ENCODE measurements at places on chromosomes 7 and 10. TPM values are rescaled to one million over a fixed set of nuclear protein-coding genes. Genes with fewer than 3 reads are reported as not detected.
A peak's percentile ranks its signal among the peaks of the same experiment; 100 is the strongest.

GRCh38 chr7:140902303-140902953 is 22.3 kb downstream of the BRAF start:
- H3K4me3 ChIP-seq: no peak overlapping the region
- H3K27me3 ChIP-seq: no peaks in the 10 kb centered on the region
- H3K27ac ChIP-seq: peak overlapping the region; percentile 42
- H3K36me3 ChIP-seq: no peaks in the 10 kb centered on the region
- no peak for DNase-seq

DNA sequence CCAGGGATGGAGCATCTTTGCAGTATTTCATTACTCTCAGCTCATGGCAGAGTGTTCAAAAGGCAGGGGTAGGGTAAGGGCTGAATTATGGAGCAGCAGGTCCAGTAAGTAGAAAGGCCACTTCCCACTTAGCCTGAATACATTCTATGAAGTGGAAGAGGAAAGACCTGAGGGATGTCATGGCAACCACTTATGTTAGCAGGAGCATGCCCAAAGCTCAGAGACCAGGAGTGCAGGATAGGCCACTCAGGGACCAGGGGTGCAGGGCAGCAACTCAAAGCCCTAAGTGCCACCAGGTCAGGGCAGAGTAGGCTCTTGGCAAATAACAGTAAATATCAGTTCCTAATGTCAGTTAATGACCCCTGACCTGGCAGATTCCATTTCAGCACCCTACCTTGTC is 3.6 kb downstream of the SRI start:
- no peaks in the 10 kb centered on the region for H3K36me3 ChIP-seq
- H3K27ac ChIP-seq: no peak overlapping the region
- H3K27me3 ChIP-seq: no peaks in the 10 kb centered on the region
- no peak overlapping the region for H3K4me3 ChIP-seq
- peaks cover 34% of the 10 kb centered on the region for H3K4me1 ChIP-seq

DNA sequence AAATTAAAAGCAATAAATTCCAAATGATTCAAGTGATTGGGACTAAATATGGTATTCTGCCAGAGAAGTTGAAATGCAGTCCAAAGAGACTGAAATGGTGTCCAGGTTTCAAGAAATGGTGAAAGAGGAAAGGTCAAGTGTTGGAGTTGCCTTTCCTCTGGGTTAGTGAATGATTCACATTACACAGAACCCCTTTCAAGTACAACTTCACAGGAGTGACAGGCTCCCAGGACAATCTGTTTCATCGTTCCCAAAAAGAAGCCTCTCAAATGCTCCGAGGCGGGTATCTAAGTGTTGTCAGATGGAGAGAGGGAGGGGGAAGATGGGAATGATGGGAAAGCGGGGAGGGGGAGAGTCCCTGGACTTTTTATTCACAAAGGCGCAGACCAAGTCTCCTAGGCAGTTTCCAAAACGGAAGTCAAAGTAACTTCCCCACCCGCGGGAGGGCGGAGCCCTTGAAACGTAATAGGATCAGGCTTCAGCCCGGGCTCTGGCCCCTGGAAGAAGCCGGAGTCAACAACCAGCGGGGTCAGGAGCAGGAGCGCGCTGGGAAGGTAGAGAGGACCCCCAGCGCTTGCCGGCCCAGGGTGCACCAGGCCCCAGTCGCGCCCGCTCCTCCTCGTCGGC is 754 bp downstream of the SLC25A13 start:
- H3K4me1 ChIP-seq: peaks cover 40% of the 10 kb centered on the region
- H3K27me3 ChIP-seq: no peaks in the 10 kb centered on the region
- peak overlapping the region; percentile 97 for H3K4me3 ChIP-seq

The ZNHIT1 gene
- polyA plus RNA-seq: 50.4 TPM

- H3K27ac ChIP-seq: no peak overlapping the region
- DNase-seq: no peak
- no peak overlapping the region for H3K4me3 ChIP-seq
- H3K4me1 ChIP-seq: no peaks in the 10 kb centered on the region
- H3K27me3 ChIP-seq: no peaks in the 10 kb centered on the region
Observed at GRCh38 chr10:4086131-4086898, 301.3 kb upstream of the KLF6 start.

GRCh38 chr7:145478541-145478940 is 638.1 kb upstream of the CNTNAP2 start:
- no peak for DNase-seq
- H3K27me3 ChIP-seq: no peaks in the 10 kb centered on the region
- H3K36me3 ChIP-seq: no peaks in the 10 kb centered on the region
- H3K4me1 ChIP-seq: no peaks in the 10 kb centered on the region
- H3K27ac ChIP-seq: no peak overlapping the region

DNA sequence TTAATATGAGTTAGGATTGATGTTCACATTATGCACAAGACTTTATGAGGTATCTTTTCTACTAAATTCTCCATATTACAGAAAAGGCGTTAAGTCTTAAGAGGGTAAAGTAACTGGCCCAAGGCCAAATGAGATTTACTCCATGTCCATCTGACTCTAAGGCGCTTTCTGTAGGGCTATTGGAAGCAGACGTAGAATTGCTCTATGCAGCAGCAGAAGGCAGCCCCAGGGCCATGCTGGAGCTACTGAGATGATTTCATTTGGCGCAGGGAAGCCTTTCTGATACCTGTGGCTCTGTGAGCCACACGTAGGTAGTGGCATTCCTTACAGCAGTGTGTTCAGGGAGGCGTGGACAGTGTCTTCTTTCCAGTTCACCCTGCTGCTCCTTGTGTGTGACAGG is 133.1 kb downstream of the SH2D4B start:
- no peak overlapping the region for H3K27ac ChIP-seq
- no peaks in the 10 kb centered on the region for H3K36me3 ChIP-seq
- H3K4me1 ChIP-seq: no peaks in the 10 kb centered on the region
- no peaks in the 10 kb centered on the region for H3K27me3 ChIP-seq
- DNase-seq: no peak
- H3K4me3 ChIP-seq: no peak overlapping the region

The NPTX2 gene
- polyA plus RNA-seq: 0.23 TPM

GRCh38 chr7:74290553-74290950 is 1.3 kb downstream of the CLIP2 start:
- no peak for DNase-seq
- no peaks in the 10 kb centered on the region for H3K36me3 ChIP-seq
- peaks cover 11% of the 10 kb centered on the region for H3K4me1 ChIP-seq
- no peak overlapping the region for H3K27ac ChIP-seq

The TEX47 gene
- not detected for polyA plus RNA-seq

DNA sequence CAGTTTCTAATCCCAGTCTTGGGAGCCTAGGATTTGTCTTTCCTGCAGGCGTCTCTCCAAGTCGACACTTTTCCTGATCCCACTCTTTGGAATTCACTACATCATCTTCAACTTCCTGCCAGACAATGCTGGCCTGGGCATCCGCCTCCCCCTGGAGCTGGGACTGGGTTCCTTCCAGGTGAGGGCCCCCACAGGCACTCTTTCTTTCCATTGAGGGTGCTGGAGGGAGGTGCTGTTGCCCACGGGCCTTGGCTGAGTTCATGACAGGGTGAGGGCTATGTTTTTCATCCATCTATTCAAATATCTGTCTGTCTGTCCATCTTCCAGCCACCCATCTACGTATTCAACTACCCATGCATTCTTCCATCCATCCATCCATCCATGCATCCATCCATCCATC is 12.6 kb downstream of the GHRHR start:
- DNase-seq: no peak
- no peaks in the 10 kb centered on the region for H3K4me1 ChIP-seq
- H3K36me3 ChIP-seq: no peaks in the 10 kb centered on the region
- H3K27me3 ChIP-seq: no peaks in the 10 kb centered on the region

The TAS2R41 gene
- not detected for polyA plus RNA-seq

DNA sequence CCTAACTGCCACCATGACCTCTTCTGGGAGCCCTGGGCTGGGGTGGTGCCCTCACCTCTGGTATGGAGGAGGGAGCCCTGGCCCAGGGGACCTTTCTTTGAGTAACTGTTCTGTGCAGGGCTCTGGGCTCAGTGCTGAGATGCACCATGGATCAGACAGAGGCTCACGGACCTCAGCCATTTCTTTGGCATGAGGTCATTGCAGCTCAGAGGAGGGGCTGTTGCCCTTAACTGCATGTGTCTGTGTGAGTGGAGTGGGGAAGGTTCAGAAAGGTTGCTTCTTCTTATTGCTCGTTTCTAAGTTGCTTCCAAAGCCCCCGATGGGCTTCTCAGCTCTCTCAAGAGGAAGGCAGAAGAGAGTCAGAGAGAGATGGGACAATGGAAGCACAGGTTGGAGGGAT is 233.9 kb downstream of the RPS24 start:
- no peak overlapping the region for H3K27ac ChIP-seq
- H3K4me1 ChIP-seq: no peaks in the 10 kb centered on the region
- no peak for DNase-seq
- H3K27me3 ChIP-seq: no peaks in the 10 kb centered on the region

DNA sequence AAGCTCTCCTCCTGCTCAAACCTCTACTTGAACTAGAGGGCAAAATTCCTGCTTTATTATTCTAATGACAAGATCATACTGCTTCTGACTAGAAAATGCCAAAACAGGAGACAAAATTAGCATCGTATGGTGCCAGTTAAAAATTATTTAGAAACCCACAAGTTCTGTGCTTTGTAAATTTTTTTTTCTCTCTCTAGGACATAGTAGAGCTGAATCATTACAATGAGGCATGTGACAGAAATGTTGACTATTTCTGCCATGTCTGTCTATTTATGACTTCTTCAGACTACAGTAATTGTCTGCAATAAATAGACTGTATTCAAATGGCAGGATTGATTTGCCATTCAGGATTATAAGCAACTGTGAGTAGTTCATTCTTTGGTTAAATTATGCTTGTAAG is 335.8 kb downstream of the PRPF18 start:
- no peaks in the 10 kb centered on the region for H3K27me3 ChIP-seq
- no peaks in the 10 kb centered on the region for H3K36me3 ChIP-seq
- H3K4me3 ChIP-seq: no peak overlapping the region
- no peaks in the 10 kb centered on the region for H3K4me1 ChIP-seq

- no peak overlapping the region for H3K4me3 ChIP-seq
- no peaks in the 10 kb centered on the region for H3K4me1 ChIP-seq
- H3K27ac ChIP-seq: no peak overlapping the region
- H3K36me3 ChIP-seq: no peaks in the 10 kb centered on the region
- DNase-seq: no peak
- no peaks in the 10 kb centered on the region for H3K27me3 ChIP-seq
Observed at GRCh38 chr7:103048833-103049232, 25.8 kb downstream of the FBXL13 start.

- no peaks in the 10 kb centered on the region for H3K36me3 ChIP-seq
- H3K27me3 ChIP-seq: no peaks in the 10 kb centered on the region
- H3K4me3 ChIP-seq: no peak overlapping the region
- H3K4me1 ChIP-seq: no peaks in the 10 kb centered on the region
- no peak overlapping the region for H3K27ac ChIP-seq
Observed at GRCh38 chr10:12568391-12569009, 219.2 kb downstream of the CAMK1D start.

The PTPRE gene
- polyA plus RNA-seq: 6.8 TPM

The CAV1 gene
- polyA plus RNA-seq: 426 TPM

- no peaks in the 10 kb centered on the region for H3K4me1 ChIP-seq
- no peaks in the 10 kb centered on the region for H3K27me3 ChIP-seq
- H3K4me3 ChIP-seq: no peak overlapping the region
- H3K36me3 ChIP-seq: no peaks in the 10 kb centered on the region
- peak overlapping the region; percentile 91 for H3K27ac ChIP-seq
- DNase-seq: peak; percentile 59
Observed at GRCh38 chr7:44072364-44073231, 7.2 kb upstream of the PGAM2 start.

- no peaks in the 10 kb centered on the region for H3K4me1 ChIP-seq
- no peaks in the 10 kb centered on the region for H3K36me3 ChIP-seq
- no peak overlapping the region for H3K4me3 ChIP-seq
- no peak overlapping the region for H3K27ac ChIP-seq
- no peak for DNase-seq
- H3K27me3 ChIP-seq: no peaks in the 10 kb centered on the region
Observed at GRCh38 chr7:20201380-20201779, 15.8 kb downstream of the MACC1 start.

DNA sequence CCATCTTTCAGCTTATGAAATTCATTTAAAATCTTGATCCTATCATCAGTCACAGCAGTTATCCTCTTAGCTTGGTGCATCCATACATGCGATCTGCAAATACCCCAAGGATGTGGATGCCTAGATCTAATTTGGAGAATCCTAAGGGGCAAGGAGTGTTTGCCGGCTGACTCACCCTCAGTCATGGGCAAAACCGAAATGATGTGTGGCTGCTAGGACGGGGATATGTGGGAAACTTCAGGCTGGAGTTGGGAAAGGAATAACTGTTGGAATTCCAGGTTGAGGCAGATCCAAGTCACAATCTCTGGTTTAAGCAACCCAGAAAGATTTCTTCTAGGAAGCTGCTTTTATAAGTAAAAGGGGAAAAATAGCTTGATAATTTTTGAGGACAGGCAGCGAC is 19.7 kb upstream of the GOT1 start:
- DNase-seq: no peak
- H3K36me3 ChIP-seq: no peaks in the 10 kb centered on the region
- no peak overlapping the region for H3K4me3 ChIP-seq
- no peak overlapping the region for H3K27ac ChIP-seq

DNA sequence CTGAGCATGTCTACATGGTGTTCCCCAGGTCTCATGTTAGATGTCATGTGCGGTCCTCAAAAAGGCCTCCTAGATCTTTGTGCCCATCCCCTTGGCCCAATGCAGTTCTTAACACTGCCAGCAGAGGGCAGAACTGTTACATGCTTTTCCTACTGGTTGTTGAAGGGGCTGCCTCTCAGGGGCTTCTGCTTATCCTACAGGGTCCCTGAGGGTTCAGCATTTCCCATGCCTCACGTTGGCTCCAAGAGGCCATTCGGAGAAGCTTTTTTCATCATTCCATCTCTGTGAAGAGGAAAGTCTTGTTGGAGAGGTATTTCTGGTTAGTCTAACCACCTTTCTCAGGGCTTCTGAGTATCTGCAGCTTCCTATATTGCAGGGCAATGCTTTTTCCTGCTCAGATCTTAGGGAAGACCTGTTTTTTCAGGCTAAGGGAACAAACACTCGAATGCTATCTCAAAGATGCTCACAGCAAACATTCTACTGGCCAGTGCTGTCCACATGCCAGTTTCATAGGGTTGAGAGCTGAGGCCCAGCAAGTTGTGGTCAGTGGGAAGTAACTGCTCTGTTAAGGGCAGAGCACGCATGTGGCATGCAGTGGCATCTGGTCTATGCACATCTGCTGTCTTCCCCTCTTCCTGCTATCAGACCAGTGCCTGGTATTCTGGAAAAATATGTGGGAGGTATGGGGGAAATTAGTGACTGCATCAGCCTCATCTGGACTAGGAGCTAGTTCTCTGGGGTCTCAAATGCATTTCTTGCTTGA is 31.5 kb downstream of the MBL2 start:
- no peak for DNase-seq
- no peak overlapping the region for H3K4me3 ChIP-seq
- no peaks in the 10 kb centered on the region for H3K27me3 ChIP-seq
- H3K36me3 ChIP-seq: no peaks in the 10 kb centered on the region

GRCh38 chr10:6050801-6051445 is 11.2 kb downstream of the IL2RA start:
- no peaks in the 10 kb centered on the region for H3K27me3 ChIP-seq
- peak overlapping the region; percentile 79 for H3K27ac ChIP-seq
- DNase-seq: peak; percentile 67
- no peaks in the 10 kb centered on the region for H3K36me3 ChIP-seq
- H3K4me1 ChIP-seq: peaks cover 12% of the 10 kb centered on the region
- peak overlapping the region; percentile 29 for H3K4me3 ChIP-seq

All from left lung (tissue), 14 donors.